ENCODE measurements at places on chromosomes 2 and 18. TPM values are rescaled to one million over a fixed set of nuclear protein-coding genes. Genes with fewer than 3 reads are reported as not detected.
A peak's percentile ranks its signal among the peaks of the same experiment; 100 is the strongest.

GRCh38 chr2:233386382-233387041 lies 32.2 kb downstream of the DGKD start:
- peak; percentile 52 for DNase-seq

DNA sequence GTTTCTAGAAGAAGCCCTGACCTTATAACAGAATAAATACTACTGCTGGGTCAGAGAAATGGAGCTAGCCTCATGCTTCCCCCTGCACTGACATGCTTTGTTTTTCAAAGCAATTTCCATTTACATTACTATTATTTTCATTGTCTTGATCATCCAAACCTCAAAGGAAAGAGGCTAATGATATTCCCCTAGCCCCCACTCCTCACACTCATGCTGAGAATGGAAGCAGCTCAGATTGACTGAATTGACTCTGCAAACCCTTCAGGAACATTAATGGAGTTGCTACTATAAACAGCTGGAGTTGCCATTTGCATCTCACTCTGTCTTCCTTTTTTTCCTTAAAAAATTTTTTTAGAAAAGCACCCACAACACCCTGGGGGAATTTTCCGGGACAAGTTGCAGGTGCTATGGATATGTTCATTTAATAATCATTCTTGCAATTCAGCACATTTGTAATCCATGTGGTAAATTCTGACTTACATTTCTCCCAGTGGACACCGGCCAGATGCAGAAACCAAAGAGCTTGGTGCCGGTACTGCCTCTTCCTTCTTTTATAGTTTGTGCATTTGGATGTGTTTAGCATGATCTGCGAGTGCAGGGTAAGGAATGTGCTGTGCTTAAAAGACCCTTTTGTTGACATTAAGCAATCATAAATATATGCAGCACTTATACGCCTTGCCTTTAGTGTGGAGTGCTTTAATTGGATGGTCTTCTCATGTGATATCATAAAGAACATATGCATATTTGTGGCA lies 103.3 kb upstream of the OSR1 start:
- no peak for DNase-seq

DNA sequence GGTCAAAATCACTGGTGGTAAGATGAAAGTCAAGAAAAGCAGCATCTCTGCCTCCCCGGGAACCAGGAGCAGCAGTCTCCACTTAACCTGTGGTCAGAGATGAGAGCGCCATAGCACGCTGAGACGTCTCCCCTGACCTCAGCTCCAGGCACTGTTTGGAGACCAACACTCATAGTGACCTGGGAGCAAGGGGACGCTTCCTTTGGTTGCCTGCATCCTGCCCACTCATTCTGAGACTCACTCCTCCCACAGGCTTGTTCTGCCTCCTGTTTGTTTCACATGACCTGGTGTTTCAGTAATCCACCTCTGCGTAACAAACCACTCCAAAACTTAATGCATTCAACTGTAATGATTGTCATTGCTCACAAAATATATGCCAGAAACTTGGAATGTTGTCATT lies 139.3 kb downstream of the ACOXL start:
- no peak for DNase-seq

DNA sequence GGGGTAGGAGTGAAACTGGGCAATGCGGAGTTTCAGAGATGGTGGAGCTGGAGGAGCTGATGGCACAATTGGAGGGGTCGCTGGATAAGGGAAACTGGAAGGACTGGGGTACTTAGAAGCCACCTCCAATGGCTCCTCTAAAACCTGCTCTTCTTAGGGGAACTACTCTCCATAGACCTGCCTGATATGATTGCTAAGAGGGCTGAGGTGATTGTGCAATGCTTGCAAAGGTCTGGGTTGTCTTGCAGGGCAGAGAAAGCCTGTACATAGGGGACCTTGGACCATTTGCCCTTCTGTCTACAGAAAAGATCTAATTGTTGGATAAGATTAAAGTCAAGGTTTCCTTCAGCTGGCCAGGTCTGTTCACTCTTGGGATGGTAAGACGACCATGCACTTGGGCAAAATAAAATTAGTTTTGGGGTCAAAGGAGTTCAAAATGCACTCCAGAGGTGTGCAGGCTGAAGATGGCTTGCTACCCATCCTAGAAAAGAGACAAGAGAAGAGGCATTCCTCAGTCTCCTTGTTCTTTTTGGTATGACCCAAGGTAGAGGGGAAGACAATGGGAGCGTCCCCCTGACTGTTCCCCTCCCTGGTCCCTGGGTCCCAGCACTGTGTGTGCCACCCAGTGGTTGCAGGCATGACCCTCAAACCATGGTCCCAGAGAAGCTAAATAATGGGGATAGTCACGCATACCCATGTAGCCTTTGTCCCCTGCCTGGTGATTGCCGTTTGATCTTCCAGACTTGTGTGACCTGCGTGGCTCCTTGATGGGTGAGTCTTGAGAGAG lies 41.1 kb downstream of the STK17B start:
- DNase-seq: no peak

GRCh38 chr2:189751080-189751658 lies 11.4 kb downstream of the OSGEPL1 start:
- peak; percentile 39 for DNase-seq

GRCh38 chr2:40321822-40322221 lies 130.1 kb downstream of the SLC8A1 start:
- no peak for DNase-seq

GRCh38 chr2:189533288-189534035 lies 47.1 kb downstream of the SLC40A1 start:
- no peak for DNase-seq

GRCh38 chr2:48767330-48767729 lies 11.8 kb upstream of the LHCGR start:
- no peak for DNase-seq

- no peak for DNase-seq
Observed at GRCh38 chr2:147133286-147133908, 711.4 kb upstream of the ACVR2A start.

DNA sequence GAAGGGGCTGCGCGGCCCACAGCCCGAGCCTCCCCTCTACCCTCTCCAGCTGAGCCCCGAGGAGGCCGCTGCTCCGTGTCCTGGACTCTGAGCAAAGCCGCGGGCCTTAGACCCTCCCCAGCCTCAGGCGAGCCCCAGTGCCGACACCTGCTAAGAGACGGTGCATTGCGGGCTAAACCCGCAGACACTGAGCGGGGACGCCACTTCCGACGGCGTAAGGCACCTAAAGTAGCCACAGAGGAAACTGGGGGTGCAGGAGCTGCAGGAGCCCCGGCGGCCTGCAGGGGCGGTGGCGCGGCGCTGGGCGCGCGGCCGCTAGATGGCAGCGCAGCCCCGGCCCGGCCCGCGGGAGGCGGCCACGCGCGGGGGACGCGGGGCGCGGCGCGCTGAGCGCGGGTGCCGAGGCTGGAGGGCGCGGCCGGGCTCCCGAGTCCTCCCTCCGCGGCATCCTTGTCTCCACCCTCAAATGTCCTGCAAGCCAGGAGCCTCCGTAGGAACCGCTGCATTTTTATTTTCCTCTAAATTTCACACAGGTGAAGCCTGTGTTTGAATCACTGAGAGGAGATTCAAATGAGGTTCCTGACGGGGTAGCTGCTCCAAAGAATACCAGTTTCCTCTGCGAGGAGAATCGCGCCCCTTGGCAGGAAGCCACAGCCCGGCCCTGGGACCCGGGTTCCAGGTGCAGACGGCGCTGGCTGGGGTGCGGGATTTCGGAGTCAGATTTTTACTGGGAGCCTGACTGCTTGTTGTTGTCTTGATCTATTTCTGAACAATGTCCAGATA lies 650.5 kb downstream of the GALR1 start:
- DNase-seq: peak; percentile 5

DNA sequence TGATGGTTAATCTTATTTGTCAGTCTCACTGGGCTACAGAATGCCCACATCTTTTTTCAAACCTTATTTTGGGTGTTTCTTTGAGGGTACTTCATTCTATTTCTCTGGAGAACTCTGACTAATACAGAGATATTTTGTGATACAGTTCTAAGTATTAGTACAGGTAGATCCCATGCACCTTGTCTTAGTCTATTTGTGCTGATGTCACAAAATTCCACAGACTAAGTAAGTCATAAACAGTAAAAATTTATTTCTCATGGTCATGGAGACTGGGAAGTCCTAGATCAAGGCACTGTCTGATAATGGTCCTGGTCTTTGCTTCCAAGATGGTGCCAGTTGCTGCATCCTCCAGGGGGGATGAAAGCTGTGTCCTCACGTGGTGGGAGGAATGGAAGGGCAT lies 68.6 kb upstream of the EPHA4 start:
- DNase-seq: no peak

DNA sequence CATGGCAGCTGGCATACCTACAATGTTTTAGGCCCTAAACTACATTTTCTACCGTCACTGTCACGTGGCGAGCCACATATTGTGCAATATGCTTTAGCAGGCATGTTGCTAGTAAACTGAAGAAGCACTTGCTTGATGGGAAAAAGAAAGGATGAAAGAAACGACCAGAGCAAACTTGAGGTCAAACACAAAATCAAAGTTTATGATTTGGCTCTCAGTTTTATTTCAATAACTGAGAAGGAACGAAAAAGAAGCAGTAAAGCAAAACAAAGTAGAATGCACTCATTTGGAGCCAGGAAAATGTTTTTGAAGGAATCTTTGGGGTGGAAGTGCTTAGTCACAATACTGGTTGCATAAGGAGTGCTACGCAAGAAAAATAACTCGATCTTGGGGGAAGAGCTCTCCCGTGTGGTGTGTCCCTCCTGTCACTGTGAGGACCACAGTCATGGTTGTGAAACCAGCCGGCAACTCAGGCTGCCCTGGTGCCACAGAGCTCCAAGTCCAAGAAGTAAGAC lies 349.8 kb downstream of the RBM43 start:
- peak; percentile 97 for DNase-seq

CYS1 gene
- total RNA-seq: 1.6 TPM

MC4R gene
- total RNA-seq: not detected

CRYGD gene
- total RNA-seq: not detected

MAT2A gene
- 124 TPM for total RNA-seq

ATL2 gene
- 65.6 TPM for total RNA-seq

All from fibroblast of villous mesenchyme (primary cell).